Activated CD4-positive, CD25-positive, alpha-beta regulatory T cell treated with anti-CD3 and anti-CD28 coated beads, Interleukin-2, amount 50 U/mL, for 24 hours (primary cell): ENCODE measurements at places on chromosomes 5 and 9.
A peak's percentile ranks its signal among the peaks of the same experiment; 100 is the strongest.

GRCh38 chr5:65035211-65036206 is 266.8 kb downstream of the CWC27 start:
- ATAC-seq: peak; percentile 94

- ATAC-seq: no peak
Observed at GRCh38 chr5:41842777-41843176, 27.4 kb downstream of the OXCT1 start.

- ATAC-seq: no peak
Observed at GRCh38 chr5:158061451-158061850, 202.5 kb upstream of the CLINT1 start.

DNA sequence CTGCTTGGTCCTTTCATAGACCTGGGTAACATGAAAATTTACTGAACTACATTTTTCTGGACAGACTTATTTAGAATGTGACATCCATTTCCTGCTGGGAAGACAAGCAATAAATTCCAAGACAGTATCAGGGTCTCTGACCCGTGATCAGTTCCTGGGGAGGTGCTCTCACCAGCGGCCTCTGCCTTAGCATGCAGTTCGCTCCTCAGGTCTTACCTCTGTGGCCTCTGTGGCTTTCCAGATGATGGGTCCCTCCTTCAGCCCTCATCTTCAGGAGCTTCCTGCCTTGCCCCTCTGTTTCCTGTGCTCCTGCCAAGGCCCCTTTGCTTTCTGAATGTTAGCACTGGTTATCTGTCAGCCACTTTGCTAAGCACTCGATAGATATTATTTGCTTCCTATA is 66.4 kb downstream of the CMYA5 start:
- no peak for ATAC-seq

DNA sequence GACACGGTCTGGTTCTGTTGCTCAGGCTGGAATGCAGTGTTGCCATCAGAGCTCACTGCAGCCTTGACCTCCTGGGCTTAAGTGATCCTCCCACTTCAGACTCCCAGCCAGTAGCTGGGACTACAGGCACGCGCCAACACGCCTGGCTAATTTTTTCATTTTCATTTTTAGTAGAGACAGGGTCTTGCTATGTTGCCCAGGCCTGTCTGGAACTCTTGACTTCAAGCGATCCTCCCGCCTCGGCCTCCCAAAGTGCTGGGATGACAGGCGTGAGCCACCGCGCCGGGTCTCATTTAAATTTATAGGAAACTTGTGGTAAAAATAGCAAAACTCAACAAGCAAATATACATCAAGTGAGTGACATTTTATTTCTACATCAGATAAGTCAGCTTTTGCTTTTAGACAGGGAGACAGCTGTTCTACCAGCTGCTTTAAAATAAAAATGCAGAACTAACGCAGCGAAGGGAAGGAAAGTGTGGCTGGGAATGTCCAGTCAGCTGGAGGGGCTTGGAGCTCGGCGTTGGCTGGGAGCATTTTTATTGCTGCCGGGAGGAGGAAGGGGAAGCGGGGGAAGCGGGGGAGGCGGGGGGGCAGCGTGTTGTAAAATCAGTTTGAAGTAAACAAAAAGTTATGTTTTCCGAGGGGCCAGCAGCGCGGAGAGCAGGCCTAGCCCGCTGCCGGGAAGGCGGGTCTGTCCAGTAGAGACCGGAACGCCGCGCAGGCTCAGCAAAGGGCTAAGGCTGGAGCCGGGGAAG is 707 bp upstream of the ZFYVE16 start:
- ATAC-seq: no peak

DNA sequence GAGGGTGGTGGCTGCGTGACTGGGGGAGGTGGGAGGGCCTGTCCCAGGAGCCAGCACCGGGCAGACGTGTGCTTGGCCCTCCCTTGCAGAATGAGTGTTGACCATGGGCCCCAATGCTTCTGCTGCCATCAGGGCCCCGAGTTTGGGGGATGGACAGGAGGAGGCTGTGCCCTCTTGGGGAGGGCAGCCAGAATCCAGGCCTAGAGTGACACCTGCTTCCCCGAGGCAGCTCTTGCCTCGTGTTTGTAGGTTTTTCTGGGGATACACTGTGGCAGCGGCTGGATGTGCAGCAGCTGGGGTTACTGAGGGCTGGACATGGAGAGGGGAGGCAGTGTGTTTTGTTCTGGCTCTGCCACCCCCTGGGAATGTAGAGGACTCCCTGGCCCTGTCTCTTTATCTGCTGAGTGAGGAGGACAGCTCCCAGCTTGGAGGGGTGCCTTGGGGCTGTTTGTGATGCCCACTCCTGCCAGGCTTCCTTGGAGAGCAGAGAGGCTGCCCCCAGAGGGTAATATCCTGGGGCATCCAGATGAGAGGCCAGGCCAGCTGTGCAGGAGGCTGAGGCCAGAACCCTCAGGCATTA is 22.7 kb downstream of the WNK2 start:
- no peak for ATAC-seq

GRCh38 chr5:5798041-5798440 is 375.6 kb downstream of the ICE1 start:
- ATAC-seq: no peak

GRCh38 chr5:129768735-129769134 is 20.8 kb downstream of the MINAR2 start:
- ATAC-seq: no peak

DNA sequence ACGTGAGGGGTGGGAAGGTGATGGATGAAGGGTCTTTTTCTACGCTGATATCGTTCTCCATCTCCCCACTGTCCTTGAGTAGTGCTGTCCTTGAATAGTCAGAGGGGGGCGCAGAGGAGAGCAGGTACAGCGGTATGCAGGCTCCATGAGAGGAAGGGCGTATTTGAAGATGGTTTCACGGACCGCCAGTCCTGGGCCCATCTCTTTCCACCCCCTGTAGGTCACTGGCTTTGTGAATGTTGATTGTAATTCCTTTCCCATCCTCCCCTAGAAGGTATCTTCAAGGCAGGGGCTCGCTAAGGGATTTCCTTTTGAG is 40.8 kb upstream of the DAB2IP start:
- no peak for ATAC-seq

DNA sequence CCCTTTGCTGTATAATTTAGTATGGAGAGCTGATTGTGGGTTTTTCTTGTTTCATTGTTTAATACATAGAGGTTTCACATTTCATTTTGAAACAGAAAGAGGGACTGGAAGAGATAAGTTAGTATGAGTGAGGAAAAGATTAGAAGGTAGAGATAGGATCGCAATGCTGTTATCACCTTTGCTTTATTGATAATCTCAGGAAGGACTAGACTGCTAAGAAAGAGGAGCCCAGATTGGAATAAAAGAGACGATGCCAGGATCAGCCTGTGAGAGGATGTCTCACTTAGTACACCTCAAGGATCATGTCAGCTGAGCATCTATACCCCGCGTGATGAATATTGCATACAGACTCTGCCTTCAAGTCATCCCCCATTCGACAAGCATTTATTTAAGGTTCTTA is 178.0 kb upstream of the DMAC1 start:
- no peak for ATAC-seq

- ATAC-seq: no peak
Observed at GRCh38 chr9:33117306-33117705, 40.8 kb upstream of the SMU1 start.

GRCh38 chr9:98869078-98869745 is 61.7 kb downstream of the GALNT12 start:
- ATAC-seq: no peak

GRCh38 chr9:86674487-86674886 is 272.8 kb downstream of the GAS1 start:
- ATAC-seq: no peak

DNA sequence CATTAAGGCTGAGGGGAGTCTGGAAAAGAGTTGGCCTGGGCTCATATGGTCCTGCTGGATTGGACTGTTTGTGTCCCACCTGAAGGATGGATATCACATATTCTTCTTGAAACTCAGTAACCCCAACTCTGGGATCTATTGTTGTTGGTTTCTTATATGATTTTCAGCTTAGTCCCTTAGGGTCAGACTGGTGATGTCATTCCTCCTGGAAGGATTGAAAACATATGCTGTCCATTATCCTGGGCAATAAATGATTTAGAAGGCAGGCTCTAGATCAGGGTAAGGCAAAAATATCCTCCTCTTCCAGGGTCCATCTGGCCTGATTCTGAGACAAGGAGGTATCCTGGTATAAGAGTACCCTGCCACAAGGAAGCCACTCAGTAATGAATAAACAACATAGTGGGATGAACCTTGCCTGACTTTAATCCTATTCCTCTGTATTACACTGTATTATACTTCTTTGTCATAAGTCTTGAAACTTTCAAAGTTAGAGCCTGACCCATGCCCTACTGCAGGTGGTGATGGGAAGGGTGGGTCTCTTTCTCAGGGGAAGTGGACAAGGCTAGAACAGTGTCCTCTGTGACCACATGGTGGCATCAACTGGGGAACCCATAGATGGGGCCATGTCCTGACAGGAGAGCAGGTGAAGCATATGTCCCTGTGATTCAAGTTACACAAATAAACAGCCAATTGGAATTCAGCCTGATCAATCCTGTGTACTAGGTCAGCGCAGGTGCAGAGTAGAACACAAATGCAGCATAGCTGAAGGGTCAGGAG is 454.4 kb upstream of the TRPC7 start:
- no peak for ATAC-seq

GRCh38 chr9:69932901-69933300 is 110.7 kb upstream of the MAMDC2 start:
- no peak for ATAC-seq

GRCh38 chr5:149824846-149825245 is 94.7 kb downstream of the PPARGC1B start:
- ATAC-seq: no peak

- peak; percentile 75 for ATAC-seq
Observed at GRCh38 chr5:91434348-91434747, 51.2 kb upstream of the ARRDC3 start.

DNA sequence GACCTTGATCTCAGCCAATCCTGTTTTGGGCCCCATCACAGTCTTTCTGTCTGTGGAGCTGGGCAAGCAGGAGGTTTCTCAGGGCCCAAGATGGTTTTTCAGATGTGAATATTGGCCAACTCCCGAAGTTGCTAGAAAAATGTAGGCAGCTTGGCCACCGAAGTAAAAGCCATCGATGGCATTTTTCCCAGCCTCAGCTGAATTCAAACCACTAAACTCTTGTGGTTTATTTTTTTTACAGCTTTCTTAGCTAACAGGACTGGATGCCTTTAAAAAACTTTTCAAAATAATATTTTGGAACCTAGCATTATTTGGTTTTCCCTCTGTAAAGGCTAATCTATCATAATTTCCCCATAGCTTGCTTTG is 102.5 kb upstream of the ERCC6L2 start:
- no peak for ATAC-seq

GRCh38 chr9:134128727-134129679 is 6.9 kb upstream of the WDR5 start:
- no peak for ATAC-seq

DNA sequence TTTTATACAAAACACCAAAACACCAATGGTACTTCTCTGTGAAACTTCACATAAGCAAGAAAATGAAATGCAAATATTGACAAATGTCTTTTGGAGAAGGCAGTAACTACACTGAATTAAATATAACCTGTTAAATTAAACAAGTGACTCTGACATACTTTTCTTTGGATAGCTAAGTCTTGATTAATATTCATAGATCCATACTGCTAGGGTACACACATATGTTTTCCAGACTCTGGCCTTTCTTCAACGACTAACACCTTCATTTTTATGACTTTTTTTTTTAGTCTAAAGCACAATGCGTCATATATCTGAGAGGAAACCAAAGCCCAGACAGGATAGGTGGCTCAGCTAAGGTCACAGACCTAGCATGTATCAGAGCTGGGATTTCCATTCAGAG is 263.7 kb downstream of the TENT4A start:
- no peak for ATAC-seq

DNA sequence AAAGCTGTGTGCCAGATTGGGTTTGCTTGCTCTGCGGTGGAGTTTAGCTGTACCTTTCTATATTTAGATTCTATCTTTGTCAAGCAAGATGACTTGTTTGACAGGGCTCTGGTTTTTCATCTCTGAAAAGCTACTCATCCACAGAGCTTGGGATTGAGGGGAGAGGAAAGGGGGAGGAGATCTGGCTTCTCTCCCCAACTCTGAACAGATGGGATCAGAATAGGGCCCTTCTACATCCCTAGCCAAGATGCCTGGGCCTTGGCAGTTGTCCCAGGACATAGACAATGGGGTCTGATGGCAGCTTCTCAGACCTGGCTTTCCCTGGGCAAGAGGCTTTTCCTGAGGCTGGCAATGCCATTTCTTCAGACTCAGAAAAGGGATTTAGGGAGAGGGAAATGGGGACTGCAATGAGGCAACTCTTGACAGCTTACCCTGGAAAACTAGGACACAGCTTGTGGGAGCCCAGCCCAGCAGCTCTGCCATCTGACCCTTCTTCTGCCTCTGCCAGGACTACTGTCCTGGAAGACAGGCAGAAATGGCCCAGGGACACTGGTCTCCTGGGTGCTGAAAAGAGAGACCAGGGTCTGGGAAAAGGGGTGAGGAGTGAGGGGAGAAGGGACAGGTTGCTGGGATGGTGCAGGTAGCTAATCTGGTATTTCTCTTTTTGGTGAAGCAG is 50.2 kb upstream of the ASTN2 start:
- no peak for ATAC-seq

DNA sequence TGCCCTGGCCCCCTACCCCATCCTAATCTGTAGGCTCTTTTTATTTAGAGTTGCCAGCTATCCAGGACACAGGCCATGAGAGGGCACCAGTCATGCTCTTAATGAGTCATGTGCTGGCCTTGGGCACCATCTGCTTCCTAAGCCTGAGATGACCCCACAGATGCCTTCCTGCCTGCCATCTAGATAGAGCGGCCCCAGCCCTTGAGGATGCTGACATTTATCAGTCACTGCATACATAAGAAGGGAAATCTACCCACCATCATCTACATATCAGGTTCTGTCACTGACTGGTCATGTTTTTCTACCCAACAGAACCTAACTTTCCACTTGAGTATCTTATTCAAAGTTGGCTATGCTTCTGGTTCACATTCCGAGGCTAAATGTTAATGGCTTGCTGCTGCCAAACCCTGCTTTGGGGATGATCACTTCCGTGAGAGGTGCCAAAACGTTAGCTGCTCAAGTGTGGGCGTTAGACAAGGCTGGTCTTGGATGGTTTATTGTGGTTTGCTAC is 49.9 kb upstream of the TTC23L start:
- no peak for ATAC-seq

GRCh38 chr5:108339220-108339619 is 42.7 kb downstream of the FBXL17 start:
- ATAC-seq: no peak
